ENCODE measurements at places on chromosomes 6 and 20.

DNA sequence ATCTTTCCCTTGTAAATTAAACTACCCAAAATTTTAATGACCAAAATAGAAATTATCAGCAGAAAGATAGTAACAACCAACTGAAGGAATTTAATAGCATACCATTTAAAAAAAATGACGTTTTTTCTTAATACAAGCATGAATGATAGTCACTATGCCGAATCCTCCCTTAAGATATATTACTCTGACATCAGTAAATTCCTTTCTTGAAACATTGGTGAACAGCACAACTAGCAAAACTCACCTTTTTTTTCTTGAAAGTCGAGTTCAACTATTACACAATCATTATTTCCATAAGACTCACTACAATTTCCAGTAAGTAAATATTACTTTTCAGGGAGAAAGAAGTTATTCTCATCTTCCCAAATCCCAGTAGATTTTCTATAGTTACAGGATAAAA, 433.2 kb downstream of the GRIK2 start:
- no peak for DNase-seq

DNA sequence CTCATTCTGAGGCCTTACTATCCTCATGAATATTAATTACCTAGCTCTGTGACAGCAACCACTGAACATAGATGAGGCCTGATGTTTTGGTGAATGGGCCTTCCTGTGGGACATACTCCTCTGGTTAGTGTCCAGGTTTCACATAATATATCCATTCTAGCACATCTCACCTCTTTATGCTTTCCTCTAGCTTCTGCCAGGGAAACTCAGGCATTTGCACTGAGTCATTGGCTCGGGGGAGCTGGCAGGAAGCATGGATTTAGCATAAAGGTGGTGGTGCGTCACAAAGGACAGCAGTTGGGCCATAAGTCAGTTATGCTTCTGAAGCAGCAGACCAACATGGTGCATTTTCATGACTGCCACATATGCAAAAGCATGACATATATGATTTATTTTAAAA, 37.5 kb upstream of the TMEM170B start:
- no peak for DNase-seq

DNA sequence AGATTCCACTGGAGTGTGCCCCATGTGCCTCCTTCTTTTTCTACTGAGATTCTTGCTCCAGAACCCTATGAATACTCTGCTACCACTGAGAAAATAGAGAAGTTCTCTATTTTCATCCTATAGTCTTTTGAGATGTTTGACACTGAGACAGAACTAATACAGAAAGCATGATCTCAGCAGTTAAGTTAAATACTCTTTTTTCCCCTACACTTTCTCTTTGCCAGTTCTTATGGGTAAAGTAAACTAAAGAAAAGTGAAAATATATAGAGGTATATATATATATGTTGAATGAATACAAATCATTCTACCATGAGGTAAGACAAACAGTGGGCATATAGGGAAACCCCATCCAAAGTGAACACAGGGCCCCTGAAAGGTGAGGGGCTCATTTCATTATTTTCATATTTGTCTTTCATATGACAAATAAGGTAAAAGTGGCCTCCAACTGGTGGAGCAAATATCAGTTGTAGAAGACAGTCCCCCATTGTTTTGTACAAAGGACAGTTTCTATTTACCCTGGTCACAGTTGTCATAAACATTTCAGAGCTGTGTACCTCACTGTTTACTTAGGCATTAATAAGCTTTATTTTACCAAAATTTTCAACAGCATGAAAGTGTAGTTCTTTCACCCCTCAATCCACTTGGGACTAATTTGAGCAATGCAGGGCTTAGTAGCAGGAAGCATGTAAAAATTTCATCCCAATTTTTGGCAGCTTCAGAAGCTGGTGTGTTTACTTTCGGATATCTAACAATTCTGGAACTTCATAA, 188.3 kb upstream of the MARCKS start:
- no peak for DNase-seq

DNA sequence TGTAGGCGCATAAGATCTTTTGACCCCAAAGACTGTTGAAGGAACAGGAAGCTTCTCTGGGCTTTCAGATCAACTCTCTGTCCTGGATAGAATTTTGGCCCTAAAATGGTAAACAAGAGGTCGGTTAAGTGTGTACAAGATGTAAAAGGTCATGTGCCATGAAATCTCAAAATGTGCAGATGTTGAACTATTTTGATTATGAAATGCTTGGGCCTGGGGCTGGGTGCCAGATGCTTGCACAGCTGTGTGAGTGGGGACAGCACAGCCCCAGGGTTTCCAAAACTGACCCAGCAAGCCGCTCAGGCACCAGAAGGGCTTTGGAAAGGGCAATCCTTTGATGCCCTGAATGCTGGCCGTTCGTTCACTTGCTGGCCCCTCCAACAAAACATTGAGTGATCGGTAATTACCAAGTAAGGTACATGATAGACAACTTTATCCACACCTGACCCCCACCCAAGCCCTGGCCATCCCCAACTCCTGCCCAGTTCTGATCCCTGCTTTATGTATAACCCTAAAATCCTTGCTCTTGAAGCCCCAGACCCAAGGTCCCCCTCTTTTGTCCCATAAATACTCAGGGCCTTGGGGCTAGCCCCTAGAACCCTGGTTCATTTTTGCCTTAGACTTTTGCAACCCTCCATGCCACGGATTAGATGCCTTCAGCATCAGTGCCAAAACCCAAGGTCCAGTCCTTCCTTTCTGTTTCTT, 1.9 kb downstream of the TMEM239 start:
- DNase-seq: peak; percentile 9

- DNase-seq: peak; percentile 45
Observed at GRCh38 chr6:715709-716491, 23.0 kb upstream of the EXOC2 start.

DNA sequence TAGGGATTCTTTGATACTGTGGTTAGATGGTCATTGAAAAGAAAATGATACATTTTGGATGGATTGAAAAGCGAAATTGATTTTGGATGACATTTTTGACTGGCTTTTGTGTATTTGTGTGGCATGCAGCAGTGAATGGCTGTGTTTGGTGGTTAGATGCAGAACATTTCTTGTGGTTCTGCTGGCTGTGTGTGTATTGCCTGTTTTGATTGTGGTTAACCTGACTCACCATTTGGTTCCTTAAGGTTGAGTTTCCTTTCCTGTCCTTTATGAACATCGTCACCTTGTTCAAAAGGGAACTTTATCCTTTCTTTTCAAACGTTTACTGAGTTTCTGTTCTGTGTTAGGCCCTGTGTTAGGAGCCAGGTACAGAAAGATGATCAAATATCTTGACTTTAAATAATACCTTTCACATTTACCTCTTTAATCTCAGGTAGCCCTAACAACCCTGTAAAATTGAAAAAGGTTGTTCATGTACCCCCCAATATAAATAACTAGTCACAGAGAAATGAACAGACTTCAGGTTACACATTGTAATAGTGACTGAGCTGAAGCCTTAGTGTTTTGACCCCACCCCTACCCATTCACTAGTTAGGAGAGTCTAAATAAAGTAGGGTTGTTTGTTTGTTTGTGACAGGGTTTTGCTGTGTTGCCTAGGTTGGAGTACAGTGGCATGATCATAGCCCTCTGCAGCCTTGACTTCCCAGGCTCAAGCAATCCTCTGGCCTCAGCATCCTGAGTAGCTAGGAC, 23.8 kb downstream of the ANKS1A start:
- DNase-seq: no peak

DNA sequence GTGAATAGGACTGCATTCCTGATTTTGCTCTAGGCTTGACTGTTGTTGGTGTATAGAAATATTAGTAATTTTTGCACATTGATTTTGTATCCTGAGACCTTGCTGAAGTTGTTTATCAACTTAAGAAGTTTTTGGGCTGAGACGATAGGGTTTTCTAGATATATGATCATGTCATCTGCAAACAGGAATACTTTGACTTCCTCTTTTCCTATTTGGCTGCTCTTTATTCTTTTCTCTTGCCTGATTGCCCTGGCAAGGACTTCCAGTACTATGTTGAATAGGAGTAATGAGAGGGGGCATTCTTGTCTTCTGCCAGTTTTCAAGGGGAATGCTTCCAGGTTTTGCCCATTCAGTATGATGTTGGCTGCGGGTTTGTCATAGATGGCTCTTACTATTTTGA, 13.4 kb downstream of the HLA-DOB start:
- DNase-seq: no peak

DNA sequence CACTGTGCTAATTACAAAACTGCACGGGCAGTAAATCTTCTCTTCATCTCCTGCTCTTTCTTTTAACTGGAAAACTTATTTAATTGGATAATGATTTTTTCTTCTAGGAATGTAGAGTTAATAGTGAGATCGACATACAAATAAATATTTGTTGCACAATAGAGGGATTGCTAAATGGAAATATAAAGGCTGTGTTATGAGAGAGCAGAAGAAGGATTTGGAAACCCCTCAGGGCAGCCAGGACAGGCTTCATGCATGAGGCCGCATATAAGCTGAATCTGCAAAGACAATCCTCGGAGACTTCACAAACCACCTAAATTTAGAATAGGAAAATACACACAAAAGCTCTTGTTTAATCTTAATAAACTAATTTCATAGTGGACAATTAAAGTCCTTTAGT, 2.9 kb upstream of the TAAR1 start:
- no peak for DNase-seq

DNA sequence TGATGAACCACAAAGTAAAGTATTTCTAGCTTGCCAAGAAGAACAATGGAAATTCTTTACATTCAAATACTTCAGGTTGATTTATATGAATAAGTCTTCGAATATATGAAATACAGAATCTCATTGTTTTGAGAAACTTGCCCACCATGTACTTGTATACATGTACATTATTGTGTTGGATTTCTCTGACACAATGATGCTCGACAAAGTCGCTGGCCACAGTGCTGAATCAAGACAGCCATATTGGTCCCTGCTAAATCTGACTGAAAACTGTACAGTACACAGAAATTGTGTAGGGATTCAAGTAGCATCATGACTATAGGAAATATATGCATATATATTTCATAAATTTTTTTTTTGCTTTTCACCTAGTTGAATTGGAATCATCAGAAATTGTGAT, 13.1 kb upstream of the LIN28B start:
- DNase-seq: no peak

GRCh38 chr6:63807056-63807455, 171.5 kb downstream of the PHF3 start:
- DNase-seq: no peak

DNA sequence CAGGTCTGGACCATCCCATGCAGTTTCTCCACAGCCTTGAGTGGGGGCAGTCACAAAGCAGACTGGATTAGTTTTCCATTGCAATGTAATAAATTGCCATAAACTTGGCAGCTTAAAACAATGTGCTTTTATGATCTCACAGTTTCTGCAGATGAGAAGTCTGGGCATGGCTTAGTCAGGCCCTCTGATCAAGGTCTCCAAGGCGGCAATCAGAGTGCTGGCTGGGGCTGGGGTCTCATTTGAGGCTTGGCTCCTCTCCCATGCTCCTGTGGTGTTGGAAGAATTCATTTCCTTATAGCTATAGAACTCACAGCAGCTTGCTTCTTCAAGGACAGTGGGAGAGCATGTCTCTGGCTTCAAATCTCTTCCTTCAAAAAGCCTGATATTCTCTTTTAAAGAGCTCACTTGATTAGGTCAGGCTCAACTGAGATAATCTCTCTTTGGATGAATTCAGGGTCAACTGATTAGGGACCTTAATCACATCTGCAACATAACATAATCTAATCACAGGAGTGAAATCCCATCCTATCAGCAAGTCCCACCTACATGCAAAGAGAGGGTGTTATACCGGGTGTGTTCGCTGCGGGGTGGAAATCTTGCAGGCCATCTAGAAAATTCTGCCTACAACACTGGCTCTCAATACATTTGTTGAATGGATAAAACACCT, 77.4 kb upstream of the SULF2 start:
- DNase-seq: no peak

- DNase-seq: no peak
Observed at GRCh38 chr6:64750910-64751309, 956.1 kb downstream of the EYS start.

DNA sequence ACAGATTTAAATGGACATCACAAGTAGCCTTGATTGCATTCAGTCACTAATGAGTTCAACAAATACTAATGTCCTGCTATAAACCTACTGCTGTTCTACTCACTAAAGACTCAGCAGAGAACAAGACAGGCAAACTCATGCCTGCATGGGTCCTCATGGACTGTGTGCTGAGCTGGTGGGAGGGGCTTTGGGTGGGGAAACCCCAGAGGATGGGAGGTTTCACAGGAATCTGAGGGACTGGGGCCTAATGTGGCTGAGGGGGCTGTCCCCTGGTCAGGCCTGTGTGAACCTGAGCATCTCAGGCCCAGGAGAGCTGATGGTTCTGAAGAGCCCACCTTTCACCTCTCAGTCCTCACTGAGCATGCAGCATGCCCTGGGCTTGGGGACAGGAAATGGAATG, 1.4 kb downstream of the CST8 start:
- DNase-seq: no peak

- DNase-seq: peak; percentile 57
Observed at GRCh38 chr20:31835977-31836852, 9.2 kb downstream of the FOXS1 start.

GRCh38 chr20:62114894-62115293, 7.4 kb upstream of the LSM14B start:
- no peak for DNase-seq

- DNase-seq: no peak
Observed at GRCh38 chr20:48102931-48103660, 317.8 kb upstream of the SULF2 start.

DNA sequence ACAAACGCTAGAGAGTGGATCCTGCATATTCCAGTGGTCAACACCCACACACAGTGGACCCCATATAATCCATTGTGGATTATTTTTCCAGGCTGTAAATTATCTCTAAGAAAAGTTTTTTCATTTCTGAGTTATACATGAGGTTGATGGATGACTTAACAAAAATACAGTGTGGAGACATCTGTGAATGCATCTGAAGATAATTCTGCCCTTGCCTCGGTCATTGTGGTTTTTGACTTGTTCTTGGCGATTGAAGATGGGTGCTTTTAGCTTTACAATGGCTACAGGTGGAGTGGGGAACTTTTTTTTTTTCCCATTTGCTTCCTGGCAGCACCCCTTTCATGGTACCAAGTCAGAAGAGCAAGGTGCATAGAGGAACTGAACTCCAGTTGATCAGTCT, 242.7 kb downstream of the MYLK4 start:
- no peak for DNase-seq

- peak; percentile 31 for DNase-seq
Observed at GRCh38 chr6:70371454-70372105, 41.7 kb upstream of the FAM135A start.

GRCh38 chr6:13993416-13993815, 68.7 kb downstream of the RNF182 start:
- no peak for DNase-seq

DNA sequence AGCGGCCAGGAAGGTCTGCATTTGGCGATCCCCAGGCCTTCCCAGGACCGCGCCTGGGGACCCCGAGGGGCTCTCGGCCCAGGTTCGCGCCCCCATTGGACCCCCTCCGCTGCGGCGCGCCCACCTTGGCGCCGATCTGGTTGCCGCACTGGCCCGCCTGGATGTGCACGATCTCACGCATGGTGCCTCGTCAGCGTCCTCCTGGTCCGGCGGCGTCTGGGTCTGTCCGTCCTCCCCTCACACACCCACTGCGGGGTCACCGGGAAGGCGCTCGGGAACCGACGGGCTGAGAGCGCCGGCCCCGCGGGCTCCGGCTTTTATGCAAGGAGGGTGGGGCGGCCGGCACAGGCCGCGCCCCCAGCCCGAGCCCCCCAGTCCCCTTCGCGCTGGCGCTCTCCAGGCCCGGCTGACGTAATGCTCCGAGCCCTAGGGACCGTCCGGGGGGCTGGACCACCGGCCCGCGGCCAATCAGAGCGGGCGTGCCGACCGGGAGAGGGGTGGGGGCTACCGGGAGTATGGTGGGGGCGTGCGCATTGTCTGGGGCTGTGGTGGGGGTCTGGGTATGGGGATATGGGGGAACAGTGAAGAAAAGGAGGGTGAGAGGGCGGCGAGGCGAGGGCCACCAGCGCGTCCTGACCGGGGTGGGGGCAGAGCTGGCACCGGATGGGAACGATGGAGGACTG, at the start of gene TUBB2B:
Gene TUBB2B (minus strand): TSS at position 291 of the 683 bp plus-strand sequence. CDS start 110 bp downstream, at position 181.
- DNase-seq: peak; percentile 97
